ENCODE measurements at places on chromosomes 1 and 21.
A peak's percentile ranks its signal among the peaks of the same experiment; 100 is the strongest.

DNA sequence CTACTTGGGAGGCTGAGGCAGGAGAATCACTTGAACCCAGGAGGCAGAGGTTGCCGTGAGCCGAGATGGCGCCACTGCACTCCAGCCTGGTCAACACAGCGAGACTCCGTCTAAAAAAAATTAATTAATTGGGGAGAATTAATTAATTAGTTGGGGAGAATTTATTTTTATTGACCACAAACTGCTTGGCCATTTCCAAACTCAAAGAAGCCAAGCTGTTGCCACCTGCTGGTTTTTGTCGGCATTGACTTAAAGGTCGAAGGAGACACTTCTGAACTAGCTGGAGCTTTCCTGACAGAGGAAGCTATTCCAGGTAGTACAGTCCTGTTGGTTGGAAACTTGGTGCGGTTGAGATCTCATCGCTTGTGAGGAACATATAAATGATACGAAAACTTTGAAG, 13.1 kb downstream of the MAP1LC3C start:
- DNase-seq, result peak; percentile 66

GRCh38 chr21:18467715-18468114, 64.1 kb upstream of the TMPRSS15 start:
- DNase-seq, result no peak

DNA sequence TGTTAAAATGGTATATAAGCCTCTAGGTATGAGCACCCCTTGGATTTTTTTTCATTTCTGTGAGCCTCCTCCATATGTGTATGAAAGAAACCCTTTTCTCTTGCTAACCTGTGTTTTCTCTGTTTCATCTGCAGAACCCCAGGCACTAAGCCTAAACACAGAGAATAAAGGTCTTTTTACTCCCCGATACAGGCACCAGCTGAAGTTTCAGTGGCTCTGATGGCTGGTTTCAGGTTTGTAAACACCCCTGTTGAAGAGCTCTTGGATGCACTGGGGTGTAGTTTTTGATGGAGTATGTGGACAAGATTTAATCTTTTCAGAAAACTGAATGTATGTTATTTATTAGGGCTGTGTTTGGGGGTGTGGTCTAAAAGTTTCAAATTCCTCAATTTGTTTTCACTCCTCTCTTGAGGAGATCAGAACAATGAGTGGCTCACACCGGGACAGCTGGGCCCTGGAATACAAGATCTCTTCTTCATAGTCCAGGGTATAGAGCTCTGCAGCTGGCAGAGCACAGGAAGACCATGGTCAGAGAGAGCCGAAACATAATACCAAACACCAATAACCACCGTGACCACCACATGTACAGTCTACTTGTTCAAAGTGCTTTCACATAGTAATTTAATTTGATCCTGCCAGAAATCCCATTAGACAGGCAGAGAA, 50.2 kb upstream of the VTCN1 start:
- no peak for DNase-seq

GRCh38 chr1:241330619-241331327, 26.2 kb downstream of the RGS7 start:
- DNase-seq, result no peak

GRCh38 chr1:163820226-163820625, 498.5 kb downstream of the NUF2 start:
- DNase-seq, result peak; percentile 28

GRCh38 chr21:41250519-41250918, 66.1 kb upstream of the FAM3B start:
- DNase-seq, result no peak

DNA sequence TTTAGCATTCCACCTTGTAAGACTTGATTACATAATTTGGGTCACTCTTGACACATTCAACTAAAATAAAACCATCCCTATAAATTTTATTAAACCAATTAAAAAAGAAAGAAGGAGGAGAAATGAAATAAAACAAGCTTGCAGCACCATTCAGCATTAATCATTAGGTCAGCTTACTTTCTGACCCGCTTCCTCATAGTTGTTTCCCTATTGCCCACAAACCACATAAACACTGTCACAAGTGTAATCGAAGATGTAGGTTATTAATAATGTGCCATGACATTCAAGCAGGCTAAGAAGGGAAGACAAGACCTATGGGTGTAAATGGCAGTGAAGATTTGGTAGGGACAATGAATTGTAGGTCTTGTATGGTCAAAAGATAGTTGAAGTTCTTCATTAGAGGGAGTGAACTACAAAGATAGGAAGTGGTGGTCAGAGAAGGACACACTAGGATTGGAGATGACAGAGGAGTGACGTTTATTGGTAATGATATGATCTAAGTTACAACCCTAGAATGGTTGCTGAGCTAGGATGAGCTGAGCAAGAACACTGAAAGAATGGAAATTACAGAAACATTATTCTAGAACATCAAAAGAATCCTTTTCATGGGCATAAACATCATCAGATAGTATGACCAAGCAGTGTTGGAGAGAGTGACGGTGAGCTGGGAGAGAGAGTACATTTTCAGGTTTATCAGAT, 231.5 kb downstream of the KCNT2 start:
- DNase-seq, result no peak

GRCh38 chr1:17588048-17588871, 48.8 kb downstream of the ARHGEF10L start:
- DNase-seq, result peak; percentile 87

DNA sequence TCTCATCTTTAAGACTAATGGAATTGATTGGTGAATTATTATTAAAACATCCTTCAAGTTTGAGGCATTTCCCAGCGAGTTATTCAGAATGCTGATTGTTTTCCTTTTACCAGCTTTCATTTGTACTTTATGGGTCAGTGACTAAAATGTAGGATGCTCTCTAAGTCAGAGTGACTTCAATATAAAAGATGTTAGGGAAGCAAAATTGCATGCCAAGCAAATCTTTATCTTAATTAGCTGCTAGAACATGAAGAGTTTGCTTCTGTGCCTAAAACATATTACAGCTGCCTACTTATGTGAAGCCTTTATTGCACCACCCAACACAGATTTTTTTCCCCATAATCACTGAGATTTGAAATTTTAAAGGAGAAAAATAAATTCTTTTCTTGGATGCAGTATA, 79.8 kb upstream of the CYYR1 start:
- no peak for DNase-seq

GRCh38 chr1:226535666-226536065, 12.9 kb upstream of the STUM start:
- no peak for DNase-seq

- DNase-seq, result no peak
These were observed 202.6 kb downstream of the SLC45A1 start for GRCh38 chr1:8520483-8520966.

DNA sequence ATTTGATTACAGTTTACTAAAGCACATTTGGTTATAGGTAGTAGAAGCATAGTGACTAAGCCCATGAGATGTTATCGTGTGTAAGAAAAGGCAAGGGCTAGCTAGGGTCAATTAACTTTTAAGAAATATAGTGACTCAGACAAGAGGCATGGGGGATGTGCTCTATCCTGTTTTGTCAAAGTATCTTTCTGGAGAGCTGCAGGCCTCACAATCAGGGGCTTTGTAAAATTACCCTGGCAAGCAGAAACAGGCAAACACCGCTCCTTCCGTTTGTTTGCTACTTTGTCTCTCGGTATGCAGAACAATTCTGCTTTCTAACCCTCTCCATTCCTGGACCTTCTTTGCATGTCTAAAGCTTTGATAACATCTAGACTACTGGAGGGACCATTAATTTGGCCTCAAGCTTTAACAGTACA, 26.1 kb upstream of the ZNF697 start:
- DNase-seq, result no peak

GRCh38 chr1:147241934-147242448, 493 bp upstream of the CHD1L start:
- no peak for DNase-seq

- DNase-seq, result peak; percentile 16
These were observed 32.2 kb downstream of the SLC30A7 start for GRCh38 chr1:100928128-100928527.

DNA sequence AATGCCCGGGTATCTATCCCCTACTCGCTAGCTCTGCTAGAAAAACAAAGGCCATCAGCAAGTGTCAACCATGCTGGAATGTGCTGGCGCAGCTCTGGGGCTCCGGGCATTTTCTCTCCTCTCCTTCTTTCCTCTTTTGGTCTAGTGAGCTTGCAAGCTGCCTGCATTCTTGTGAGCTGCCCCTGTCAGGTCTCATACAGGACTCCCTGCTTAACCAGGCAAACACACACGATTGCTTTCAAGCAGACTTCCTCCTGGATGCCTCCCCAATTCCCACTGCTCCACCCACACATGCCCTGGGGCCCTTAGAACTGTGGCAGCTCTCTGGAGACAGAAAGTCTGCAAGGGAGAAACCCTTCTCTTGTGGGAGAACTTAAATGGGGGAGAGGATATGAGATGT, 35.7 kb upstream of the SUCO start:
- DNase-seq, result peak; percentile 83
